ENCODE measurements at places on chromosomes 4 and X.

GRCh38 chr4:89751416-89751815 is 85.5 kb downstream of the SNCA start:
- no peak for DNase-seq

DNA sequence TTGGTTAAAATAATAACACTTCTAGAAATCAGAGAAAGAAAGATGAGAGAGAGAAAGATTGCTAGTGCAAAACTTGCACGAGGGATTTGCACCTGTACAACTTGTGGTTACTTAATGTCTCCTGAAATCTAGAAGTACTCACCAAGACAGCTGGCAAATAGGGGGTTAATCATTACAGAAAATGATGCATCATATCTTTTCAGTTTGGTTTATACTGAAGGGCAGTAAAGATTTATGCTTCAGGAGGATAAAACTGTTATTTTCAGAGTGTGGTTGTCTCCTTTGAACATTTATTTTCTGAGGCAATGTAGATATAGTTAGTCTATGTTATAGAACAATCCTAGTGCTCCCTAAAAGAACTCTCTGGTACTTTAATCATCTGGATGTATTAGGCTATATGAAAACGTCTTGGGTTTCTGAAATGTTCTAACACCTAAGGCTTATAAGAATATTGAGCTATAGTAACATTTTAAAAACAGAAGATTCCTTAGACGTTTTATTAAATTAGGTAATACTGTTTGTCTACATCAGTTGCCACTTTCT is 13.3 kb downstream of the ATOH1 start:
- no peak for DNase-seq

GRCh38 chr4:134687646-134688628 is 486.3 kb upstream of the PABPC4L start:
- DNase-seq, result no peak

GRCh38 chr4:59314637-59315036 is 1885.5 kb upstream of the ADGRL3 start:
- DNase-seq, result no peak

GRCh38 chr4:110614173-110614963 is 8.5 kb downstream of the PITX2 start:
- no peak for DNase-seq

DNA sequence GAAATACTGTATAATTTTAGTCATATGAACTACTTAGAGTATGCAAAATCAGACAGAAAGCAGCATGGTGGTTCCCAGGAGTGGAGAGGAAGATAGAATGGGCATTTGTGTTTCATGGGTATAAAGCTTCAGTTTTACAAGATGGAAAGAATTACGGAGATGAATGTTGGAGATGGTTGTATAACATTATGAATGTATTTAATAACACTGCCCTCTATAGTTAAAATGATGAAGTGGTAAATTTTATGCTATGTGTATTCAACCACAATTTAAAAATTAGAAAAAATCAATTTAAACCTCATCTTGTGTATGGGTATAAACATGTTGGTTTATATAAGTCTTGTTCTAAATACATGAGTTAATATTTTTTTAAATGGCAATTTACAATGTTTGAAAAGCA is 521.1 kb downstream of the FSTL5 start:
- no peak for DNase-seq

GRCh38 chr4:144360146-144360793 is 219.8 kb upstream of the GYPA start:
- DNase-seq, result no peak

GRCh38 chrX:134998246-134998645 is 7.5 kb downstream of the SMIM10 start:
- DNase-seq, result no peak

- no peak for DNase-seq
Measured at GRCh38 chr4:139806929-139807328, 141.3 kb downstream of the MGST2 start.

DNA sequence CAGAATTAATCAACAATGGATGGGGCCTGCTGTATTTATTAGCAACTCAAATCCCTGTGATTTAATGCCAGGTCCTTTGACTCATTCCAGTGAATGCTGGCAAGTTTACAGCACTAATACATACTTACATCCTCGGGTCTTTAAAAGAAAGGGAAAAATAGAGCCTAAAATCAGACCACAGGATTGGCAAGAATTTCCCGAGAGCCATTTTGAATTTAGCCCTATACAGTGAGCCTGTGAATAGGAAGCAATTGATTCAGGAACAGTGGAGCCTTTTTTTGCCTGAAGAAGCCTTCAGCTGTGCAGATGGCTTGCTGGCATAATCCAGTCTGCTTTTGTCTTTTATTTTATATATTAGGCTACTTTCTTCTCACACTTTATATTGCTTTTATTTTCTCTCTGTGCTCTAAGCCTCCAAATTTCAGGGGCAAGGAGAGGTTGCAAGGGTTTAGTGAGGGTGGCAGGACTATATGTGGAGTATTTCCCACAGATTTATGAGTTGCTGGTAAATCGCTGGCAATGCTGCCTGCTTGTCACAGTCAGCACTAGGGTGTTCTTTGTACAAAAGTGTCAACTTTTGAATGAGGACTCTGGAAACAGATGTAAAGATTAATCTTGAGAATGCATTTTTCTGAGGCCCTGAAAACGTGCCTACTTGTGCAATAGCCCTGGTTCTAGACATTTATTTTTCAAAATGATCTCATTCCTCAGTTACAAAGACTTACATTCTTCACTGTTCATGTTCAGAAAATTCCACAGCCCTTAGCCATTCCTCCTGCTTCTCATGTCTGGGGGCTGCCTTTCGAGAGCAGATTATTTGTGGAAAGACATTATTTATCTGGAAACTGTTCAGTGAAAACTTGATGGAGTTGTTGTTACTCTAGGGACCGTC is 303.5 kb downstream of the SPRY1 start:
- peak; percentile 81 for DNase-seq

DNA sequence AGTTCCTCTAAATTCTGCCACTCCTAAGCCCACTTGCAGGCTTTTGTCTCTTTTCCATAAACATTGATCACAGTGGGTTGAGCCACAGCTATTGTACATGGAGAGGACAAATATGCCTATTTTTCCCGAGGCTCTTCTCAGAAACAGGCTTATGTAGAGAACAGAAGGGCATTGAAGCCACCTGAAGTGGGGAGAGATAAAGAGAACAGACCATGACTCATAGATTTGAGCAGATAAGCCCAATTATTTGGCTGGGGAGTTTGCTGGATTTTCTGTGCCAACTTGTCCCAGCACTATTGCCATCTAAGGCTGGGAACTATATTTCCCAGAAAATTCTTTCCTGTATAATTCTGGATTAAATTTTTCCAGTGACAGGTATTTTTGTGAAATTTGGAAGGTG is 446.1 kb upstream of the RPS6KA3 start:
- DNase-seq, result no peak

GRCh38 chr4:11488657-11489452 is 60.2 kb upstream of the HS3ST1 start:
- DNase-seq, result no peak

- no peak for DNase-seq
Measured at GRCh38 chr4:182246401-182247205, 3.4 kb downstream of the TENM3 start.

GRCh38 chr4:133775469-133775868 is 426.1 kb downstream of the PABPC4L start:
- no peak for DNase-seq

DNA sequence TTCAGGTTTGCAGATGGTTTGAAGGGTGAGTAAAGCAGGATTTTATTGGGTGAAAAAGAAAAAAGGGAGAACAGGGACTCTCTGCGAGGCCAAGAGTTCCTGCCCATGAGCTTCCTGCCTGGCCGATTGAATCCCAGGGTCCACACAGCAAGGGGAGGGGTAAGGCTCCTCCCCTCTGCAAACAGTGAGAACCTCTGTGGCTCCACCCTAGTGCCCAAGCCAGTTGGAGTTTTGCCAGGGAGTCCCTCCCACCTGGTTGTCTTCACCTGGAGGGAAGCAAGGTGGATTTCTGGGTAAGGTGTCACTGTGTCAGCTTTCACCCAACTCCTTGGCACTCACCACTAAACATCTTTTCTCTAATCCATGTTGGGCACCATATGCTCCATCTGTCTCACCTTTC is 70.9 kb downstream of the PDHA2 start:
- DNase-seq, result no peak

GRCh38 chrX:12330841-12331240 is 192.6 kb downstream of the FRMPD4 start:
- DNase-seq, result no peak

GRCh38 chr4:71151054-71151453 is 157.6 kb downstream of the DCK start:
- no peak for DNase-seq

GRCh38 chrX:71143508-71143907 is 1.1 kb upstream of the NLGN3 start:
- DNase-seq, result no peak

DNA sequence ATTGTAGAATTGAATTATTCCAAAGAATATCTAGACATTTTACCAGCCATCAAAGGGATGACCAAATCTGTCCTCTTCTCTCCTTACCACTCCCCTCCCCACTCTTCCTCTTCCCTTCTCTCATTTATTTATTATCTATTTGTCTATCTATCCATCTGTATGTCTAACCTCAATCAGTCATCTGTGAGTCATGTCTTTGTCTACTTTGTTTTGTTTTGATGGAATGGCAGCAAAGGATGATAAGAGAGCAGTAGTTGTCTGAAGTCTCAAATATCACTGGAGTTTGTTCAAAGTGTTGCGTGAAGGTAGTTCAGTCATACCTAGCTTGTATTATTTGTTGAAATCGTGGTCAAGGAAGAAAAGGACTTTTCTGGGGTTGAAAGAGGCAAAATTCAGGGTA is 34.7 kb upstream of the PGRMC2 start:
- no peak for DNase-seq

DNA sequence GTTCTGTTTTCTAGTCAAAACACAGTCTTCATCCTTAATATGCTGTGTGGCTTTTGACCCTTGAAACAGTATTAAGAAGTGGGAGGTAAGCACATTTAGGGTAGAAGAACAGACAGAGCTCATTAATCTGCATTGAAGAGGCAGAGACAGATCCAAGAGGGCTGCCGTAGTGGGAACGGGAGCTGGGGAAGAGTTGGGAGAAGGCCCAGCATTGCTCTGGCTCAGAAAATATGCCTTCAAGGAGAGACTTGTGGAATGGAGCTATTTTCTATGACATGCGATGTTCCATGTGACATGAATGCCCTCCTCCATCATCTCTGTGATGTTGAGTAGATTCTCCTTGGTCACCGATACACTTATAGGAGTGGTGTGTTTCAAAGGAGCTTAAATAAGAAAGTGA is 273.3 kb upstream of the BOD1L1 start:
- DNase-seq, result no peak

GRCh38 chr4:20617678-20618396 is 82.4 kb upstream of the PACRGL start:
- no peak for DNase-seq

GRCh38 chr4:81404294-81404693 is 67.4 kb downstream of the RASGEF1B start:
- DNase-seq, result no peak

GRCh38 chr4:129254526-129254925 is 158.6 kb downstream of the C4orf33 start:
- no peak for DNase-seq

DNA sequence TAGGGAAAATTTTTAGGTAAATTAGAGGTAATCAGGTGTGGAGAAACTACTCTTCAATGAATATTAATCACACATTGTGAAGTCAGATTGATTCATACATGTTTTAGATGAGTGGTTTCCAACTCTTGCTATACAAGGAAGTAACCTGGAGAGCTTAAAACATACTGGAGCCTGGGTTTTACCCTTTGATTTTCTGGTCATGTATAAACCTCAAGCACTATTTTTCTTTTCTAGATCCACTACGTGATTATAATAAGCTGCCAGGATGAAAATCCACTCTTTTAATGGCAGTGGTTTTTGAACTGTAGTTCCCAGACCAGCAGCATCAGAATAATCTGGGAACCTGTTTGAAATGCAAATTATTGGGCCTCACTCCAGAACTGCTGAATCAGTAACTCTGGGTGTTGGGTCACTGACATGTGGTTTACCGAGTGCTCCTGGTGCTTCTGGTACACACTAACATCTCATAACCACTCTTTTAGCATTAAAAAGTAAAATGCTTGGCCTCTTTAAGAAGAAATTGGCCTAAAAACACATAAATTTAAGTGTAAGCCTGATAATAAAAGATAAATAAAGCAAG is 63.4 kb downstream of the DCAF12L1 start:
- DNase-seq, result no peak

GRCh38 chr4:54961357-54961975 is 163.9 kb downstream of the KDR start:
- DNase-seq, result no peak

- DNase-seq, result no peak
Measured at GRCh38 chrX:134990475-134990800, 353 bp upstream of the SMIM10 start.

DNA sequence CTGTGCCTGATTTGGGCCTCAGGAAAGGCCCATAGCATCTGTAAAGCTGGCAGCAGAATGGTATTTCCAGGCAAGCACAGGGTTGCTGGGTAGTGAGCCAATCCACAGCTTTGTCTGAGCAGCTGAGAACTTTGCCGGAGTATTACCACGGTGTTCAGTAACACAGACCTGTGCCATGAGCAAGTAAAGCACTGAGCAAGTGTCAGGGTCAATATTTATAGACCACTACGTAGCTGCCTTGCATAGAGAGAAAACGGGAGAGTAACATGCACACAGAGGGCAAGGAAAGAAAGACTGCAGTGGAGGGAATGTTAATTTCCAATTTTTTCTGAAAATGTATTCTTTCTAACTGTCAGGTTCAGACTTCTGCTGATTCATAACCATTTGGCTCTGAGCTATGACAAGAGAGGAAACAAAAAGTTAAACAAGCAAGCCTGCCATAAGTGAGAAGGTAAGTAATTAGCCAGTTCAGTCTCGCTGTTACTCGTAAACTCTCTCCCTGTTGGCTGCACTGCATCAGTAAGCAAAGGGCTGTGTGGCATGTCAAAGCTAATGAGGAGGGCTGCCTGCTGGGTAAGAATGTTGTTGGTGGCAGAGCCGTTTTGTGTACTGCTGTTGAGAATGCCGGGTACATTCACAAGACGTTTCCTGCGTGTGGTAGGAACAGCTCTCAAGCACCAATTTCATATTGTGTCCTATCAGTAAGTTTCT is 238.1 kb downstream of the BMPR1B start:
- no peak for DNase-seq

DNA sequence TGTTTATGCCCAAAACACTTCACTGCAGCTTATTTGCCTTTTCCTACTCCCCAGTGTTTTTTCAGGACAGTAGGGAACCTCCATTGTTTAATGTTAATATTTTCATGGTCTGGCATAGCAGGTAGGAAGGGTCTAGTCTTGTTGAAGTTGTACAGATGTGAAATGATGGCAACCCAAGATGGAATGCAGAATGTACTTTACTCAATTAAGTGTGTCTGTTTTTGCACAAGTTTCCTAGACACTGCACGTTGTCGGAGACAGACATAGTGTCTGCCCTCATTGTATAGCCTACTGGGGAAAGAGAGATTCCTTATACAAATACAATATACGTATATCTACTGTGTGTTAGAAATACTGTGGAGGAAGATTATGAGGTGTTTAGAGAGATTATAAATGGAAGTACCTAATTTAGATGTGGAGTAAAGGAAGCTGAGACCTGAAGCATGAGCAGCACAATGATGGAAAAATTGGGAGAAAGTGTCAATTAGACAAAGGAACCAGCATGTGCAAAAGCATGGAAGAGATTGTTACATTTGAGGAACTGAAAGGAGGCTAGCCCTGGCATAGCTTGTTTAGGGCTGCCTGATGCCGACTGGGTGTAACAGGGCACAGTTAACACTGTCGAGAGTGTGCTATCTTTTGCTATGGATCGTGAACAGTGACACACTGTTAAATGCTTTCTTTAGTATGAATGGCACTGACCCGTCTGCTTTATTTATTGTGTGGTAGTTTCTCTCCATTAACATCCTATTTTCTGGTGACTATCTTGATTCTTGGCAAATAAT is 18.4 kb downstream of the CPEB2 start:
- DNase-seq, result no peak
